ENCODE measurements at places on chromosomes 3 and 15.

- DNase-seq = no peak
Observed at GRCh38 chr3:197325773-197326172, 27.4 kb upstream of the DLG1 start.

DNA sequence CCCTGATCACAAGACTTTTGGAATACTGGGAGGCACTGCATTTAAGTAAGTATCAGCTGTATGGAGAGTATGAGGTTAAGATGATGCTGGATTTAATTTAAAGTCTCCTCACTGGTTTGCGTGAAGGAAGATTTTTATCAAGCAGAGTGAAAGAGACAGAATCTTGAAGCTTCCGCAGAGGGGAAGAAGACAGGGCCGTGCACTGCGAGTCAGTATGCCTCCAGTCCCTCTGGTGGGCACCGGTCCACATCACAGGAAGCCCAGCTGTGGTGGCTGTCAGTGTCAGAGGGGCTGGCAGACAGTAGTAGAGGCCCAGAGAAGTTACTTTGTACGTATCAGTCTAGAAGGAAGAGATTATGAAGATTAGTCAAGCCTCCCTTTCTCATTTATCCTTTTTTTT is 379.0 kb upstream of the TPRG1 start:
- peak; percentile 19 for DNase-seq

GRCh38 chr3:169746924-169747323 is 17.9 kb downstream of the TERC start:
- no peak for DNase-seq

GRCh38 chr3:131796111-131796510 is 238.7 kb downstream of the CPNE4 start:
- no peak for DNase-seq

DNA sequence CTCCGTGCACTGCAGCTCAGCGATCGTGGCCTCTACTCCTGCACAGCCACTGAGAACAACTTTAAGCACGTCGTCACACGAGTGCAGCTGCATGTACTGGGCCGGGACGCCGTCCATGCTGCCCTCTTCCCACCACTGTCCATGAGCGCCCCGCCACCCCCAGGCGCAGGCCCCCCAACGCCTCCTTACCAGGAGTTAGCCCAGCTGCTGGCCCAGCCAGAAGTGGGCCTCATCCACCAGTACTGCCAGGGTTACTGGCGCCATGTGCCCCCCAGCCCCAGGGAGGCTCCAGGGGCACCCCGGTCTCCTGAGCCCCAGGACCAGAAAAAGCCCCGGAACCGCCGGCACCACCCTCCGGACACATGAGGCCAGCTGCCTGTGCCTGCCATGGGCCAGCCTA is 3.7 kb upstream of the GNAT1 start:
- DNase-seq = no peak

- no peak for DNase-seq
Observed at GRCh38 chr3:107461721-107462120, 61.0 kb upstream of the BBX start.

GRCh38 chr15:92663250-92663951 is 7.8 kb upstream of the FAM174B start:
- no peak for DNase-seq

DNA sequence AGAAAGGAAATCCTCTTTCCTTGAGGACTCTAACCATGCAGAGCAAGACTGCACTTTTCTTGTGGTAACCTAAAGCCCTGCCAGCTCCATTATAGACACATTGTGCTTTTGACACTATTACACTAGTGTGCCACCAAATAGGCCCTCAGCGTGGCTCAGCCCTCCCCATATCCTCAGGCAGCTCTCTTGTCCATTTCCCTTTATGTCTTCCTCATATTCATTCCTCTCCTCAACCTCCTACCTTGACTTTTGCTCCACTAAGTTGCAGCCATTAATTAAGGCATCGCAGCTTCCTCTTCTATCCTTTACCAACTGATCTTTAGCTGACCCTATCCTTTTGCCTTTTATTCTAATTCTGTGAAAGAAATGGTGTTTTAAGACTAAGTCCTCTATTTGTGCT is 3.7 kb downstream of the ATG7 start:
- no peak for DNase-seq

GRCh38 chr3:122977746-122978466 is 49.7 kb downstream of the SEMA5B start:
- DNase-seq = peak; percentile 71

DNA sequence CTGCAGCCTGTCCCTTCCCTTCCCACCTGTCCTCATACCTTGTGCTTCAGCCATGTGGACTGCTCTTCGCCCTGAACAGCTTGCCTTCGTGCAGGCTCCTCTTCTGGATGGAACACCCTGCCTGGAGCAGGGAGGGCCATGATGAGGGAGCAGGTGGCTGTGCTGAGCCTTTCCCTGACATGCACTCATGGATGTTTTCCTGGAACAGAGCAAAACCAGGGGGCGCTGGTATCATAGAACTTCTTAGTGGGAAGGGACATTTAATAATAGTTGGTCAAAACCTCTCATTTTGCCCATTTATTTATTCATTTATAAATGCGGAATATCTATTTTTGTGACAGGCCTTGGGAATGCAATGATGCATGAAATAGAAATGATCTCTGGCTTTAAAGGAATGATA is 149.3 kb downstream of the CACNA1D start:
- no peak for DNase-seq

DNA sequence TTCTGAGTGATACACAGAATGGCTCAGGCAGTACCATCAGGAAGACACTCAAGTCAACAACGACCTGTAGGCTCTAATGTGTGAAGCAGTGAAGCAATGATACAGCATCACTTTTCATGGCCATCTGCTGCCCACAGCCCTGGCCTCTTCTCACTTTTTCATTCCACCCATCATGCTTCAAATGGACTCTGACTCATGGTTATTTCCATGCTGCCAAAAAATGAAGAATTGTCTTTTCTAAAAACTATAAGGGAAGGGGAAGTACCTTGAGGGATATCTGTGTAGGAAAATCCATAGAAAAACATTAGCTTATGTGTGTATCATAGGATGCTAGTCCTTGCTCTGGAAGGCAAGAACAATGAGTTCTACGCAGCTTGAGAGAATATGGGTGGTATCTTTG is 11.5 kb downstream of the HGD start:
- DNase-seq = no peak

DNA sequence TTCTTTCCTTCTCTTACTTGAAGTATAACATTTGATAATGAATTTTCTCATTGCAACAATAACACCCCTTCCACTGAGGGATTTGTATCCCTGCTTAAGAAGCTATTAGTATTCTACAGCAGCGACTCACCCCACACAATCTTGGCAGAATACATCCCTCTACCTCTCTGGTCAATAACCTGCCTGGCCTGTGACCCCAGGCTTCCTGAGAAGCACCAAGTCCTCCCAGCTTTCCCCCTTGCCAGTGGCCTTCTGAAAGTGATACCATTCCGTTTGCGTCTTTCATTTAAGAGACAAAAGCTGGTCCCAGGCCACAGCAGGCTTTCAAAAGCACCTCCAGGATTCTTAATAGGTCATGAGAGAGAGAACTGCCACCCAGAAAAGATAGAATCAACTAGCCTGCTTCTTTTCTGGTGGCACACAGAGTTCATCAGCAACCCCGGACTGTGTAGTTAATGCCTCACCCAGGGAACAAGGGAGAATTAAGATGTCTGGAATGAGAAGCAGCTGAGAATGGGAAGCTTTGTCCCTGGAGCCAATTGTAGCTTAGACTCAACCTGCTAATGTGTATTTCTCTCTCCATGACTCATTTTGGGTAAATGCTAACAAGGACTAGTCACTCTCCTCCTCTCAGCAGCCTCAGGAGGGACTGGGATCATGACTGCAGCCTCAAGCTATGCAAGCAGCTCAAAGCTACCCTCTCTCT is 101.0 kb upstream of the CPNE4 start:
- DNase-seq = peak; percentile 82

- no peak for DNase-seq
Observed at GRCh38 chr3:55169161-55169560, 241.3 kb upstream of the LRTM1 start.

- DNase-seq = no peak
Observed at GRCh38 chr15:98113327-98113726, 152.8 kb downstream of the ARRDC4 start.

GRCh38 chr3:80157546-80157945 is 389.7 kb upstream of the ROBO1 start:
- no peak for DNase-seq

DNA sequence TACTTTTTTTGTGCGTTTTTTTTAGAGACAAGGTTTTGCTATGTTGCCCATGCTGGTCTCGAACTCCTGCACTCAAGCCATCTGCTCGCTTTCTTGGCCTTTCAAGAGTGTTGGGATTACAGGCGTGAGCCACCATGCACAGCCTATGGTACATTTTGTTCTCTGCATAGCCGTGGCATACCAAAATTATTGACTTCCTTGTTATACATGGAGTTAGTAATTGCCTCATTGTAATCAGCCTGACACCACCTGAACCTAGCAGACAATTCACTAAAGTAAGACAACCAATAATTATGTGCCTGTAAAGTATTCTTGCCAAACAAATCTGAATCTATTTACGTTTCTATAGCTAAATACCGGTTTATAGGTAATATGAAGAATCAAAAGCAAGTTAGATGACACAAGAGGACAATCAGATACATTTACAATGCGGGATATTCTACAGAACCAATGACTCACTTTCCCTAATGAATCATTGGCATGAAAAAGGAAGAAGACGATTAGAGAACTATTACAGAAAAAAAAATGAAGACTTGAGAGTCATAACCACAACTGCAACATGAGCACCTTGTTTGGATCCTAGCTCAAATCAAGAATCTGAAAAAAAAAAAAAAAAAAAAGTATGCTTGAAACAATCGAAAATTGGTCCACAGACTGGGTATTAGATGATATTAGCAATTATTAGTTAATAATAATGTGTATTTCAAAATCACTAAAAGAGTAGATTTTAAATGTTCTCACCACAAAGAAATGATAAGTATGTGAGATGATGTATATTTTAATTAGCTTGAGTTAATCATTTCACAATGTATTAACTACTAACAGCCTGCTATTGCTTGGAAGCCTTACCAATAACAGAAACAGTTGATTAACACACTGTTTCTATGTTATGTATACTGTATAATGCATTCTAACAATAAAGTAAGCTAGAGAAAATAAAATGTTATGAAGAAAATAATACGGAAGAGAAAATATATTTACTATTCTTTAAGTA is 7.1 kb downstream of the GUCA1C start:
- DNase-seq = no peak

GRCh38 chr3:138774529-138775253 is 60.0 kb downstream of the PIK3CB start:
- peak; percentile 72 for DNase-seq

GRCh38 chr3:126927846-126928245 is 55.1 kb upstream of the PLXNA1 start:
- no peak for DNase-seq
